Thoracic aorta (tissue), 2 donors: ENCODE measurements at places on chromosomes 16 and 17.

DNA sequence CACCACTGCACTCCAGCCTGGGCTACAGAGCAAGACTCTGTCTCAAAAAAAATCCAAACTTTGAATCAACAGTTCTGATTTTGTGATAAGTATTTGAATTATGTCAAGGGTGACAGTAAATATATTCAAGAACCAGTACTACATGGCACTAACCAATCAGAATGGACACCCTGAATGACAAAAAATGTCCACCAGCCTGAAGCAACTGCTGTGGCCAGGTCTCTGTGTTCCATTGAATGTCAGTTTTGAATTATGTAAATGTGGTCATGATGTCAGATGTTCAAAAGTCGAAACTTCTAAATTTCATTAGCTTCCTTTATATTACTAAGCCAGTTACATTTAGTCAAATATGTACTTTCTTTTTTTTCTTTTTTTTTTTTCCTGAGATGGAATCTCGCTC lies 15.4 kb upstream of the ATXN1L start:
- no peak for DNase-seq

DNA sequence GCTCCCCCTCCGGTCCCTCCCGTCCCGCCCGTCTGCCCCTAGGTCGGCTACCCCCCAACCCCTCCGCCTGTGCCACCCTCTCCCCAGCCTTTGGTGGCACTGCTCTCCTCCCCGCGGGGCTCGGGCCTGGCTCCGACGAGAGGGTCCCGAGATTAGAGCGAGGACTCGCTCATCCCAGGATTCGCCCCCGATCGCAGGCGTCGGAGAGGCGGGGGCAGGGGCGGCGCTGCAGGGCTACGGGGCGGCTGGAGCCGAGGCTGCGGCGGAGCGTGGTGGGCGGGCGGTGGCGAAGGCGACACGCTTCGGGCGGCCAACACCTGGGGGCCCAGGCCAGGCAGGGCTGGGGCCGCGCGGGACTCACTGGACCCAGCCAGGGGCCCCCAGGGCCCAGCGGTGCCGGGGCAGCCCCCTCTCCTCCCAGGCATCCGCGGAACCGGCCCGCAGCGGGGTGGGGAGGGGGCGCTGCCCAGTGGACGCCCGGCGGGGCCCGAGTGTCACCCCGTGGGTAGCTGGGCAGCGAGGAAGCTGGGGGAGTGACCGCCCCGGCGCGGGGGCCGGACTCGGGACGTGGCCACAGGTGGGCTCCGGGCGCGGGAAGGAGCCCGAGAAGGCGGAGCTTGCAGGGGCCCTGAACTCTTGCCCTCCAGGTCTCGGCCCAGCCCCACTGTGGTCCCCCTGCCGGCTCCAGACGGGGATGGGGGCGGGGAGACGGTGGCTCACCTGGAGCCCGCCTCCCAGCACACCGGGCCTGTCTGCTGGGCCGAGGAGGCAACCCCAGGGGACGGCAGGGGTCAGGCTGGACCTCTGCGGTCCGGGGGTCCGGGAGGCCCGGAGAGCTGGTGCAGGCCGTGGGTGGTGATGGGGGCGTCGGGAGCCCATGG lies 1.5 kb downstream of the MGAT5B start:
- no peak for DNase-seq

- DNase-seq, result no peak
These were observed 435 bp downstream of the RAB40C start for GRCh38 chr16:590188-590814.

GRCh38 chr16:66315210-66315825 lies 51.2 kb upstream of the CDH5 start:
- DNase-seq, result peak; percentile 25

DNA sequence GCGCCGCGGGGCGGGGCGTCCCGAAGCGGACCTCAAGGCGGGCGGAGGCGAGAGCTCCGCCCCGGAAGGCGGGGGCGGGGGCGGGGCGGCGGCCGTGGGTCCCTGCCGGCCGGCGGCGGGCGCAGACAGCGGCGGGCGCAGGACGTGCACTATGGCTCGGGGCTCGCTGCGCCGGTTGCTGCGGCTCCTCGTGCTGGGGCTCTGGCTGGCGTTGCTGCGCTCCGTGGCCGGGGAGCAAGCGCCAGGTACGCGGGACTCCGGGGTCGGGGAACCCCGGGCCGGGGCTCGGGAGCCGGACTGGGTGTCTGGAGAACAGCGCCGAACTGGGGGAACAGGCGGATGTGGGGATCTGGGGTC lies at the start of gene TNFRSF12A:
TSS of gene TNFRSF12A (plus strand) at position 122 of the 357 bp plus-strand sequence. CDS start at position 152, 30 bp downstream.
- DNase-seq, result no peak

DNA sequence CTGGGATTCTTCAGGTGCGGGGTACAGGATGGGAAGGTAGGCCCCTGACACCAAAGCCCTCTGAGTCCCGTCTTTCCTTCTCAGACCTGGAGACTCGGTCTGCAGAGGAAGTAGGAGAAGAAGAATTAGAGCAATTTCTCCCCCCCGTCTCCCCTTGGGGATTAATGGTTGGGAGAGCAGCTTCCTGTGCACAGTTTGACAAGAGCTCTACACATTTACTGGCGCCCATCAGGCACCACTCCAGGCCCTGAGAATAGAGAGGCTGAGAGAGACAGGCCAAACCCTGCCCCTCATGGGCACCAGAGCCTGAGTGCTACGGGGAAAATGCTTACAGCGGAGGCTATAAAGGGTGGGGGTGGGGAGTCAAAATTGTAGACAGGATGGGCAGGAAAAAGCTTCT lies 3.5 kb upstream of the C16orf74 start:
- DNase-seq, result no peak

- DNase-seq, result no peak
These were observed 15.5 kb upstream of the SUPT4H1 start for GRCh38 chr17:58367461-58367860.

DNA sequence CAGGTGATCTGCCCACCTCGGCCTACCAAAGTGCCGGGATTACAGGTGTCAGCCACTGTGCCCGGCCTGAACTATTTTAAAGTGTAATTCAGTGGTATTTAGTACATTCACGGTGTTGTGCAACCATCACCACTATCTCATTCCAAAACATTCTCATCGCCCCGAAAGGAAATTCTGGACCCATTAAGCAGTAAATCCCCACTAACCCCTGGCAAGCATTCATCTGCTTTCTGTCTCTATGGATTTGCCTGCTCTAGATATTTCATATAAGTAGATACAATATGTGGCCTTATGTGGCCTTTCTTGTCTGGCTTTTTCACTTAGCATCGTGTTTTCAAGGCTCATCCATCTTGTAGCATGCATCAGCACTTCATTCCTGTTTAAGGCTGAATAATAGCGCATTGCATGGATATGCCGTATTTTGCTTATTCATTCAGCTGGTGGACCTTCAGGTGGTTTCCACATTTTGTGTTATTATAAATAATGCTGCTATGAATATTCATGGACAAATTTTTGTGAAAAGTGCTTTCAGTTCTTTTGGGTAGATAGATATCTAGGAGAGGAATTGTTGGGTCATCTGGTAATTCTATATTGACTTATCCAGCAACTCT lies 8.4 kb upstream of the HERPUD1 start:
- DNase-seq, result no peak

GRCh38 chr16:30108059-30108850 lies 5.1 kb downstream of the GDPD3 start:
- DNase-seq, result no peak

- no peak for DNase-seq
These were observed 20.2 kb downstream of the CBX4 start for GRCh38 chr17:79819085-79819484.

DNA sequence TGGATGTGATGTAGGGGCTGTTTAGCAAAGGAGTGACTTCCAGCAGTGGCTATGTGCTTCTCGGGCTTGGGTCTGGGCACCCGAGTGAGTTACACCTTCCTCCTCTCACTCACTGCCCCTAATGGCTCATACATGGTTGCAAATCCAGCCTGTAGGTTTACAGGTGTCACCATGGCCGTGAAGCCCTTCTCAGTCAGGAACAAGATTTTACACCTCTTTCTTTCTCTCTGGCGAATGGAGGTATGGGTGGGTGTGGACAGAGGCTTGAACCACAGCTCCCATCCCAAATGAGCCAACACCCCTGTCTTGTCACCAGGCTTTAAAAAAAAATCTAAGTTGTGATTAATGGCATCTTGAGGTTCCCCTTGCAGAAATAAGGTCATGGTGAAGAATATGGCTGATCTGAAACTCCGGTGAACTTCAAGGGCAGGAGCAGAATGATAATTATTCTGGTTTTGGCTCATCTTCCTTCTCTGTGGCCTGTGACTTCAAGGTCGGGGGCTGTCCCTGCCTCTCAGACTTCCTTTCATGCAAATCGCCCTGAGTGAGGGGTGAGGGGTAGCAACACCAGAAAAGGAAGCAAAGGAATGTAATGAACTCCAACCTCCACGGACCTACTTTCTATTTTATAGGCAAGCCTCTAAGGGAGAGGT lies 331.2 kb downstream of the MAF start:
- DNase-seq, result no peak

DNA sequence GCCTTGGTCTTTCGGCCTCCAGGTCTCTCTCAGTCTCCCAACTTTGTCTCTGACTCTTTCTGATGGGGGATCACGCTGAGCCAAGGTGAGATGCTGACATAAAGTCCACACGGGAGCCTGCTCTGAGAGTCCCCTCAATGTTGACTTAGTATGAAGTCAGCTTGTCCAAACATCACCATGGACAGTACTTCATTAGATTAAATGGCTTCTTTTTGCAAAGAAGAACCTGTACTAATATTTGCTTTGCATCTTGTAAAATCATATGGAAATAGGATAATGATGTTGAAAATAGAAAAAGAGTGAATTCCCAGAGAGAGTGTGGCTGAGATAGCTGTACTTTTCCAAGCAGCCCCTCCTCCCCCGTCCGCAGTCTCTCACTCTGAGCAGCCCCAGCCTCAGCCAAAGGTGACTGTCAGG lies 56.7 kb upstream of the SIAH1 start:
- no peak for DNase-seq

- DNase-seq, result no peak
These were observed 8.1 kb upstream of the IGF2BP1 start for GRCh38 chr17:48989100-48989499.

DNA sequence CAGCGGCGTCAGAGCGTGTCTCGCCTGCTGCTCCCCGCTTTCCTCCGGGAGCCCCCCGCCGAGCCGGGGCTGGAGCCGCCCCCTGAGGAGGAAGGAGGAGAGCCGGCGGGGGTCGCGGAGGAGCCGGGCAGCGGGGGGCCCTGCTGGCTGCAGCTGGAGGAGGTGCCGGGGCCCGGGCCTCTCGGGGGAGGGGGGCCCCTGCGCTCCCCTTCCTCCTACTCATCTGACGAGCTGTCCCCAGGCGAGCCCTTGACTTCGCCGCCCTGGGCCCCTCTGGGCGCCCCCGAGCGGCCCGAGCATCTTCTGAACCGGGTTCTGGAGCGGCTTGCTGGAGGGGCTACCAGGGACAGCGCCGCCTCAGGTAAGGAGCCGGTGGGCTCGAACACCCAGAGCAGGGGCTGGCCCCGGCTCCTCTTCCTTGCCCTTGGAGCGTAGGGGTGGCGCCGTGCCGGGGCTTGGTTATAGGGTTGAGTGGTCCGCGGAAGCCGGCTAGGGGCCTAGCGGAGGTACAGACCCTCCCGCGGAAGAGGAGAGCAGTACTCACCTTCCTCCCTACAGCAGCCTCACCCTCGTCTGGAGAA lies 841 bp downstream of the RAPGEFL1 start:
- no peak for DNase-seq

DNA sequence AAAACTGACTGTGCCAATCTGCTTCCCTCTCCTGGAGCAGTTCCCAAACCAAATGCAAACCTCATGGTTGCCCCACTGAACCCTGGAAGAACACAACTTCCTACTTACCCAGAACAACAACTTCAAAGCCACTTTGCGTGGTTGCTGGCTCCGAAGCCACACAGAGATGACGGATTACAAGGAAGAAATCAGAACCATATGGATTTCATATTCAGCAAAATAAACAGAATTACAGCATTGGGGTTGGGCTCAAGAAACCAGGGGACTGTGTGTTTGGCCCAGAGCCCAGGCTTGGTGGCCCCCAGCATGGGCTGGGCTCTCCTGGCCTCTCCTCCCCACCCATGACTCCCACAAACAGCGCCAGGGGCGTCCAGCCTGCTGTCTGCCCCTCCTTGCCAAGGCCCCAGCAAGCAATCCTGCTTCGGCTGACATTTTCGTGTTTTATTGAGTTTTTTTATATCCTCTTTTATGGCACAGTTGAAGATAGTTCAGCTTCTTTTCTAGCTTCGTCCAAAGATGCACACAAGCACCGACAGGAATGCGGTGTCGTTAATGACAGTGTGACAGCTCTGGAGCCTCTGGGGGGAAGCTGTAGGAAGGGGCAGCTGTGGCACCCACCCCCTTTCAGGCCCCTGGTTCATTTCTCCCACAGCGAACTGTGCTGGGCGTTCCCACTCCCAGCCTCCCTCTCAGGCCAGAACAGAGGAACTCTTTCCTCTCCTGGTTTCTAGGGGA lies 137.1 kb downstream of the GAS7 start:
- DNase-seq, result no peak

DNA sequence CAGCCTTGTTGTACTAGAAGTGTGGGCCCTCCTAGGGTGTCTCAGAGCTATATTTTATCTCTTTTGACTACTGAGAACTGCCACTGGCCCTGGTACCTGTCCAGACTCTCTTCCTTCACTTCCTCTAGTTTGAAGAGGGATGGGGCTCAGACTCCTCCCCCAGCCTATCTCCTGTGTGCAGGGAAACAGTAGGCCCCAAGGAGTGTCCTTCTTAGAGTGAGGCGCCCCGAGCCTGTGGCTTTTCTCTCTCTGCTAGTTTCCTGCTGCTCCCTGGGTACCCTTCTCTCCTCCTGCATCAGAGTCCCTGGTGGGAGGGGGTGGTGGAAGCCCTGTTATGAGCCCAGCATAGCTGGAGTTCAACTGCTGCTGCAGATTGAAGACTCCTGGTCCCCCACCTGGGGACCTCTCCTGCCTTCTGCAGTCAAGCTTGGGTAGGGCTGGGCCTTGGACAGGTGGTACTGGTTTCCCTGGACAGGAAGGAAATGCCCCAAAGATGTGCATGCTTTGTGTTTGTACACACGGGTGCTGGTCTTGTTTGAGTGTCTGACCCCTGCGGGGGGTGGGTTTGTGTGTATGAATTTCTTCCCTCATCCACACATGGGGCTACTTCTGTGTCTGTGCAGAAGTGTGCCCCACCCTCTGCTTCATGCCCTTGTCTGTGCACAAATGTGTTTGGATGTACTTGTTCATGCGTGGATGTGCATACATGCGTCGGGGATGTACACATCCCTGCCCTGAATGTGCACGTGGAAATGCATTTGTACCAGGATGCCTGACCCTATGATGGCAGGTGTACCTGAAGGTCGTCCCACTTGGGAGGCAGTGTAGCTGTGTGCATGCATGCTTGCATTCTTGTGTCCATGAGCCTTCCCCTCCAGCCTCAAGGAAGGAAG lies 6.9 kb downstream of the RARA start:
- no peak for DNase-seq

- peak; percentile 23 for DNase-seq
These were observed 22.9 kb upstream of the YWHAE start for GRCh38 chr17:1422885-1423284.

DNA sequence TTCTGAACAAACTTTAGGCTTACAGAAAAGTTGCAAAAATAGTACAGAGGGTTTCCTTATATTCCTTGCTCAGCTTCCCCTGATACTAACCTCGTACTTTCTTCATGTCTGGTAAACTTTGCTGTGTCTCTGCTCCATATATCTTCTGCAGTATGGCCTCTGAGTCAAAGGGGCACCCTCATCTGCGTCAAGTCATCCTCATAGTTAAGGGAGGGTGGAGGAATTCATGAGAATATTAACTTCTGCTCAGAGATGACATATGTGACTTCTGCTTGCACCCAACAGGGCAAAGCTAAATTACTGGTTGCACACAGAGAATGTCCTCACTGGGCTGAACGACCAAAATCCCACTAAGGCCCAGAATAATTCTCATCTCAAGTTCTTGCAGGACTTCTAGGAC lies 4.3 kb upstream of the CCL7 start:
- DNase-seq, result no peak

GRCh38 chr17:73566905-73567782 lies 77.1 kb downstream of the SDK2 start:
- no peak for DNase-seq
